ENCODE measurements at places on chromosomes 2 and 18. TPM values are rescaled to one million over a fixed set of nuclear protein-coding genes. Genes with fewer than 3 reads are reported as not detected.

The DLX2 gene
- total RNA-seq = not detected

The KCNG3 gene
- total RNA-seq = 0.26 TPM

DNA sequence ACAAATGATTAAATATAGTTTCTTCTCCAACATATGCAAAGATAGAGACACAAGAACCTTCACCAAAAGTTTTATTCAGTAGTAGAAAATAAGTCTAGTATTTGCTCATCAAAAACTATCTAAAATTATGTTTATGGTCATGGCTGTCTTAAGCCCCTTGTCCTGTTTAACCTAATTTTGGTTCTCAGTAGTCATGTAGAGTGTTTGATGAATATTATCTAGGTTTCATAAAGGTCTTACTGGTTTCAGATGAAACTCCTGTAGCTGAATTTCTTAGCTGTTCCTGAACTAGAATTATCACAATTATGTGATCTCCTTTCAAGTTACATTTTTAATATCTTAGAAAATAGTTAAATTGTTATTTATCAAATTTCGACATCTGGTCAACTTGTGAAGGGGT, 228.0 kb upstream of the SPHKAP start:
- H3K27ac ChIP-seq = no peak overlapping the region
- H3K4me3 ChIP-seq = no peak overlapping the region
- no peaks in the 10 kb centered on the region for H3K36me3 ChIP-seq
- no peaks in the 10 kb centered on the region for H3K27me3 ChIP-seq
- DNase-seq = no peak

The GYPC gene
- 48.0 TPM for total RNA-seq

- H3K27me3 ChIP-seq = no peaks in the 10 kb centered on the region
- DNase-seq = no peak
- H3K4me3 ChIP-seq = no peak overlapping the region
- no peaks in the 10 kb centered on the region for H3K4me1 ChIP-seq
- no peak overlapping the region for H3K27ac ChIP-seq
- H3K36me3 ChIP-seq = no peaks in the 10 kb centered on the region
These were observed 45.2 kb downstream of the USP34 start for GRCh38 chr2:61425605-61426155.

DNA sequence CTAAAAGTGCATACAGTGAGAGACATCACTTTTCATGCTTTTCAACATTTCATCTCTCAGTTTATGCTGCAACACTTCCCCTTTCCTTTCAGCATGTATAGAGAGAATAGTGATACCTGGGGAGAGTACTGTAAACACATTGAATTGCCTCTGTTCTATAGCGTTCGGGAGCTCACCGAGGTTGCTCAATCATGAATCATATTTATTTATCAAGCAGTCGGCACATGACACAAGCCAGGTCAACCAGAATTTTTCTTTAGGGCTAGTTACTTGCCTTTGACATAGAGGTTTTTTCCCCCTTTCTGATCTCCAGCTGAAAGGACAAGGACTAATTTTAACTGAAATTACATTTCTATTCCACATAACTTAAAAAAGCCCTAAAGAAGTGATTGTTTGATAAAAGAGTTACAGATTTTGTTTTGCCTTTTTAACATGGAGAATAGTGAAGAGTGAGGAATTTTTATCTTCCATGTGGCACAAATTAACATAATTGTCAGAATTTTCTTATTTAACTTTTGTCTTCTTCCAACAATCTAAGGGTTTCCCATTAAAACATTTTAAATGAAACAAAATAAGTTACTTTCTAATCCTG, 690.9 kb upstream of the TMEFF2 start:
- H3K36me3 ChIP-seq = no peaks in the 10 kb centered on the region
- H3K4me1 ChIP-seq = no peaks in the 10 kb centered on the region
- no peak overlapping the region for H3K27ac ChIP-seq
- H3K4me3 ChIP-seq = no peak overlapping the region
- H3K27me3 ChIP-seq = no peaks in the 10 kb centered on the region

DNA sequence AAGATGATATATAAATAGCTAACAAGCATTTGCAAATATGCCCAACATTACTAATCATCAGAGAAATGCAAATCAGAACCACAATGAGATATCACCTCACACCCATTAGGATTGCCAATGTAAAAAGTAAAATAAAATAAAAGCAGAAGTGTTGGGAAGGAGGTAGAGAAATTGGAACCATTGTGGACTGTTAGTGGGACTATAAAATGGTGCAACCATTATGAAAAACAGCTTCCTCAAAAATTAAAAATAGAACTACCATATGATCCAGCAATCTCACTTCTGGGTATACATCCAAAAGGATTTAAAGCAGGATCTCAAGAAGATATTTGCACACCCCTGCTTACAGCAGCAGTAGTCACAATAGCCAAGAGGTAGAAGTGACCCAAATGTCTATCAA, 99.8 kb upstream of the DAPL1 start:
- H3K36me3 ChIP-seq = no peaks in the 10 kb centered on the region
- no peak overlapping the region for H3K27ac ChIP-seq
- H3K4me3 ChIP-seq = no peak overlapping the region
- H3K4me1 ChIP-seq = no peaks in the 10 kb centered on the region
- H3K27me3 ChIP-seq = no peaks in the 10 kb centered on the region

GRCh38 chr2:241877989-241878970, 8.8 kb downstream of the RTP5 start:
- H3K27ac ChIP-seq = no peak overlapping the region
- H3K4me1 ChIP-seq = peaks cover 7% of the 10 kb centered on the region
- H3K27me3 ChIP-seq = no peaks in the 10 kb centered on the region
- no peaks in the 10 kb centered on the region for H3K36me3 ChIP-seq

The ANO7 gene
- total RNA-seq = under 0.01 TPM

- no peaks in the 10 kb centered on the region for H3K27me3 ChIP-seq
- no peak overlapping the region for H3K27ac ChIP-seq
- no peak for DNase-seq
- no peaks in the 10 kb centered on the region for H3K4me1 ChIP-seq
- no peaks in the 10 kb centered on the region for H3K36me3 ChIP-seq
These were observed 217.0 kb upstream of the PIEZO2 start for GRCh38 chr18:11366410-11366809.

DNA sequence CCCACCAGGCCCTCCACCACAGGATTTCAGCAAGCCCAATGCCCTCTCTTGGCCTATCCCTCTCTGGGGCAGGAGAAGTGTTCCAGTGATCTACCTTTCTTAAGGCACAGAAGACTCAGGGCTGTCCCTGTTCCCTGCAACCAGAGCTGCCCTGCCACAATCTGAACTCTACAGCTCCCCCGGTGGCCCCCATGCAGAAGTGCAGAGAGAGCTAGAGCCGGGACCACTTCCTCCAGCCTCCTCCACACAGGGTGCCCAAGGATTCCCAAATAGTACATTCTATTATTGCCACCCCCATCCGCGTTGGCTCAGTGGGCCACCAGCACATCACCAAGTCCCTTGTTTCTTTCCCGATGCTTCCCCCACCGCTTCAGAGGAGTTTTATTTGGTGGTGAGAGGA, 114.8 kb upstream of the PTPRM start:
- H3K4me1 ChIP-seq = no peaks in the 10 kb centered on the region
- no peaks in the 10 kb centered on the region for H3K36me3 ChIP-seq
- H3K27me3 ChIP-seq = no peaks in the 10 kb centered on the region
- DNase-seq = no peak
- H3K27ac ChIP-seq = no peak overlapping the region

- H3K4me1 ChIP-seq = peaks cover 4% of the 10 kb centered on the region
- H3K27ac ChIP-seq = peak overlapping the region; percentile 41
- no peak overlapping the region for H3K4me3 ChIP-seq
- H3K36me3 ChIP-seq = no peaks in the 10 kb centered on the region
These were observed 72.3 kb downstream of the SPATS2L start for GRCh38 chr2:200378652-200379290.

GRCh38 chr18:12883372-12883683, 709 bp downstream of the PTPN2 start:
- H3K4me3 ChIP-seq = peak overlapping the region; percentile 86
- no peaks in the 10 kb centered on the region for H3K4me1 ChIP-seq
- H3K27me3 ChIP-seq = no peaks in the 10 kb centered on the region
- no peaks in the 10 kb centered on the region for H3K36me3 ChIP-seq
- H3K27ac ChIP-seq = peak overlapping the region; percentile 99

DNA sequence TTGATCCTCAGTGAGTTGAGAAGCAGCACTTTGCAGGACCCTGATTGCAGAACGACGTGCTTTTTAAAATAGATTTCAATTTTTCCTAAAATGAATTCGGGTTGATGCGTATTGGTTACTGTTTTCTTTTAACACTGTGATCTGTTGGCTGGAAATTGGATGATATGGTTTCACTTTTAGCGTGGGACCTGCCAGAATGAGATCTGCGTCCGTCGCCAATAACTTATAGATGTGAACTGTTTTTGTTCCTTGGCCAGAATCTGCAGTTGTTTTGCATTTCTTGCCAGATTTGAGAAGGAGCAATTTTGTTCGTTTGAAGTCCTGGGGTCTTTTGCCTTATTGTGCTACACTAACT, 703 bp downstream of the UGGT1 start:
- H3K27ac ChIP-seq = peak overlapping the region; percentile 87
- no peaks in the 10 kb centered on the region for H3K27me3 ChIP-seq
- peak overlapping the region; percentile 84 for H3K4me3 ChIP-seq
- no peak for DNase-seq
- H3K4me1 ChIP-seq = no peaks in the 10 kb centered on the region

DNA sequence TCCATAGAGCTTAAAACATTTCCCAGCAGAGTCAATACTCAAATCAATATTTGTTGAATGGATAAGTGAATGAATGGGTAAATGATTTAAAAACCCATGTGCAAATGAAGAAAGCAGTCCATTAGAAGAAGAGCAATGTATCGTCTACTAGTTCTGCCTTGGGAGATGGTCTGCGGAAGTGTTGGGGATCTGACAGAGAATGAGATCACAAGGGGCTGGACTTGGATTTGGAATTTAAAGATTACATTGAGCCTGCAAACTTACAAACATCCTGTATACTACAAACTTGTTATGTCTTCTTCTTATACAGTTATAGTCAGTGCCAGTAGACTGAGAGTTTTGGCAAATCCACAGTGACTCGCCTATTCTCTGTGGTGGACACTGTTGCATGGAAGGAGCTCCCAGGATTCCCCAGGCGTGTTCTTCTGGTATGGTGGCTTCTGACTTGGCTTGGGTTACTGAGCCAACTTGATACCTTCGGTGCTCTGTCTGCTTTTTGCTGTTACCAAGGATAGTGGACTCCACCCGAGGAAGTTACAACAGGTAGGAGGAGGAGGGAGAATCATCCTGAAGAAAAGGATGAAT, 163.3 kb upstream of the SERPINE2 start:
- no peaks in the 10 kb centered on the region for H3K27me3 ChIP-seq
- no peak overlapping the region for H3K4me3 ChIP-seq
- H3K4me1 ChIP-seq = no peaks in the 10 kb centered on the region
- no peak for DNase-seq
- no peaks in the 10 kb centered on the region for H3K36me3 ChIP-seq

The CFAP65 gene
- 2.6 TPM for total RNA-seq

GRCh38 chr18:61651145-61651879, 241.5 kb downstream of the RNF152 start:
- no peaks in the 10 kb centered on the region for H3K27me3 ChIP-seq
- no peaks in the 10 kb centered on the region for H3K36me3 ChIP-seq
- no peaks in the 10 kb centered on the region for H3K4me1 ChIP-seq
- no peak for DNase-seq

GRCh38 chr2:241844066-241844728, 14.5 kb downstream of the PDCD1 start:
- H3K27me3 ChIP-seq = no peaks in the 10 kb centered on the region
- peak; percentile 78 for DNase-seq
- peak overlapping the region; percentile 40 for H3K4me3 ChIP-seq
- H3K4me1 ChIP-seq = peaks cover 5% of the 10 kb centered on the region
- H3K36me3 ChIP-seq = no peaks in the 10 kb centered on the region

The EPHA4 gene
- total RNA-seq = 78.9 TPM

- no peaks in the 10 kb centered on the region for H3K36me3 ChIP-seq
- no peak for DNase-seq
These were observed 3.5 kb upstream of the NMUR1 start for GRCh38 chr2:231533777-231534125.

The ALK gene
- total RNA-seq = 4.1 TPM

- H3K4me1 ChIP-seq = no peaks in the 10 kb centered on the region
- DNase-seq = no peak
- no peak overlapping the region for H3K4me3 ChIP-seq
- H3K27ac ChIP-seq = no peak overlapping the region
These were observed 58.4 kb downstream of the BIN1 start for GRCh38 chr2:127048618-127048935.

- peak; percentile 20 for DNase-seq
- H3K4me3 ChIP-seq = no peak overlapping the region
- no peaks in the 10 kb centered on the region for H3K4me1 ChIP-seq
- H3K36me3 ChIP-seq = no peaks in the 10 kb centered on the region
- H3K27me3 ChIP-seq = peaks cover 7% of the 10 kb centered on the region
These were observed 108.3 kb downstream of the PIEZO2 start for GRCh38 chr18:11040823-11041656.

GRCh38 chr2:200026332-200027230, 71.2 kb downstream of the MAIP1 start:
- H3K4me1 ChIP-seq = no peaks in the 10 kb centered on the region
- no peaks in the 10 kb centered on the region for H3K27me3 ChIP-seq
- peak; percentile 16 for DNase-seq
- H3K36me3 ChIP-seq = no peaks in the 10 kb centered on the region
- H3K27ac ChIP-seq = peak overlapping the region; percentile 60
- no peak overlapping the region for H3K4me3 ChIP-seq

DNA sequence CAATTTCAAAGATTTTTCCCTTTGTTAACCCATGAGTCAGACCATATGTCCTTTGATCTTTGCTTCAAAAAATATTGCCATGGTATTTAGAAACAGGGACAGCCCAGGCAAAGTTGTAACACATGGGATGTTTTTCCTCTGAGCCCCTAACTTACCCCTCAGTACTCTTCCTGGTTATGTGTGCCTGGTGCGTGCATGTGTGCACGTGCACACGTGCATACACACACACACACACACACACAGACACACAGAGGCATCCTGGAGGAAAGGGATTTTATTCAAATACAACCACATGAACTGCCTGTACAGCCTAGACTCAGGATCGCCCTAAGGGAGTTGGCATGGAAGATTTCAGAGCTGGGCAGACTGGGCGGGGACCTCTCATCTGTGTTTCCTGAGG, 5.1 kb downstream of the AFF3 start:
- no peak overlapping the region for H3K4me3 ChIP-seq
- H3K27me3 ChIP-seq = no peaks in the 10 kb centered on the region
- DNase-seq = no peak
- no peak overlapping the region for H3K27ac ChIP-seq

- no peaks in the 10 kb centered on the region for H3K36me3 ChIP-seq
- no peak overlapping the region for H3K4me3 ChIP-seq
- H3K27ac ChIP-seq = no peak overlapping the region
- H3K27me3 ChIP-seq = no peaks in the 10 kb centered on the region
- DNase-seq = no peak
- H3K4me1 ChIP-seq = no peaks in the 10 kb centered on the region
These were observed 818.1 kb downstream of the SLC4A3 start for GRCh38 chr2:220445429-220446105.

DNA sequence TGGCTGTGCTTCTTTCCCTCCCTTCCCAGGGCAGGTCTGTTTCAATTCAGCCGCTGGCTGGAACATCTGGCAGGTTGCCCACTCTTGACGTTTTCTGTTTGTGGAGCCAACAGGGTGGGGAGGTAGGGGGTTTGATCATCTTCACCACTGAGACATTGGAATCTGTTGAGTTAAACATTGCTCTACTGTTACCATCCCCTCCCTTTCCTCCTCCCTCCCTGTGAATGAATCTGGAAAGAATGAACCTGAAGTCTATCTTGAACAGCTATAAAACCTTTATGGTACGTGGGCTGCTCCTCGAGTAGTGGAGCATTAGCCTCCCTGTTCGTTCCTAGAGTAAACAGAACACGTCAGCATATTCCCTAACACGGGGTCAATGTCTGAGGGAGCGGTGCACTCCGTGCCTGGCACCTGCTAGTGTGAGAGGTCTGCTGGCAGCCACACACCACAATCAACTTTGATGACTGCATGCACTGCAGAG, 249.9 kb upstream of the RBBP8 start:
- H3K36me3 ChIP-seq = no peaks in the 10 kb centered on the region
- H3K4me1 ChIP-seq = peaks cover 17% of the 10 kb centered on the region

GRCh38 chr2:31430439-31431165, 16.1 kb upstream of the XDH start:
- H3K4me1 ChIP-seq = no peaks in the 10 kb centered on the region
- no peak overlapping the region for H3K27ac ChIP-seq

All from uterus (tissue), 4 donors.